CD4-positive, alpha-beta T cell treated with Interleukin-6 for 4 hours (primary cell): ENCODE measurements at places on chromosomes 7 and 10.

- DNase-seq, result no peak
These were observed 90.5 kb upstream of the PITRM1 start for GRCh38 chr10:3263082-3263481.

DNA sequence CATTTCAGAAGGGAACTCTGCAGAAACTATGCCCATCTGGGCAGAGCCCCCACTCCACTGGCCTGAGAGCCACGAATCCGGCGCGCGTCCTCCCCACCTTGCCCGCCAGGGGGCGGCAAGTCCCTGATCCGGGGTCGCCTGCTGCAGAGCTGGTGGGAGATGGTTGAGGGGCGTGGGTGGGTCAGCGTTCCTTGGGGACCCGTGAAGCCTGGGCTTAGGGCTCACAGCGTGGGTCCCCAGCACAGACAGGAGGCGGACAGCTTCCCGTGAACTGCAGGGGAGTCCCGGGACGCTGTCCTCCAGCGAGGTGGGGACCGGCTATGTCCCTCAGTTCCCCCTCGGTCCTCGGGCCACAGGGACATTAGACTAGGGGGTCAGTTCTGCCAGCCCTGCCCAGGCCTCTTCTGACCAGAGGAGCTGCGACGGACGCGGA is 585 bp upstream of the POP7 start:
- peak; percentile 80 for DNase-seq

- DNase-seq, result no peak
These were observed 61.0 kb downstream of the TES start for GRCh38 chr7:116271161-116271913.

GRCh38 chr10:47018026-47018735 is 107.0 kb downstream of the PTPN20 start:
- no peak for DNase-seq

GRCh38 chr10:11813855-11814567 is 9.1 kb upstream of the PROSER2 start:
- no peak for DNase-seq

DNA sequence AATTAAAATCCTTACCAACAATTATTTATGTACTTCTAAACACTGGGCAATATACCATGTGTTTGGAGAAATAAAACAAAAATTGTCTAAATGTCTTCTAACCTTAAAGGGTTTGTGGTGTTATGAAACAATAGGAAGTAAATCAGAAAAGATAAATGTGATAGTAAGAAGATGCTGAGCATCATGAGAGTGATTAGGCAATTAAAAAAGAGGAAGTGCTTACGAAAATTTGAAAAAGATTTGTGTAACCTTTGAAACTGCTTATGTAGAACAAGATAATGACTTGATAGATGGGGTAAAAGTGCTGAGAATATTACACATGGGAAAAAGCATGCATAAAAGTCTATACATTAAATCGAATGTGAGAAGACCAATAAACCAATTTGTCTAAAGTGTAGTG is 573.4 kb upstream of the CNTNAP2 start:
- no peak for DNase-seq

DNA sequence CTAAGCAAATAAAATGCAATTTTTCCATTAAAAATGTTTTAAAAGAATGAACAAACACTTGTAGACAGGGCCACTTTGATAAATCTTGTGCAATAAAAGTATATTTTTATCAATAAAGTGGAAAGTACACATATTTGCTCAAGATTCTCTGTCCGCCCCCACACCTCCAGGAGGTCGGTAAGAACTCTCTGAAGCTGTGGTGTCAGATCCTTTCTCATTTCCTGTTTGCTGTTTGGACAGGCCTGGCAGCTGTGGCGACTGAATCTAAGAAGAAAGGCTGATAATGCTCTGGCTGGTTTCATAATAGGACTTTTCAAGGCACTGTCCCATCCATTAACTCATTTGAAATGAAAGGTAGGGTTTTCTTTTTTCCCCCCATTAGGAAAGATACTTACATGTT is 15.3 kb upstream of the ASB4 start:
- DNase-seq, result no peak
